Stimulated activated CD8-positive, alpha-beta memory T cell treated with anti-CD3 and anti-CD28 coated beads, Interleukin-7, amount 100 ng/mL, for 1 hour (primary cell): ENCODE measurements at places on chromosomes 16 and 17.
A peak's percentile ranks its signal among the peaks of the same experiment; 100 is the strongest.

DNA sequence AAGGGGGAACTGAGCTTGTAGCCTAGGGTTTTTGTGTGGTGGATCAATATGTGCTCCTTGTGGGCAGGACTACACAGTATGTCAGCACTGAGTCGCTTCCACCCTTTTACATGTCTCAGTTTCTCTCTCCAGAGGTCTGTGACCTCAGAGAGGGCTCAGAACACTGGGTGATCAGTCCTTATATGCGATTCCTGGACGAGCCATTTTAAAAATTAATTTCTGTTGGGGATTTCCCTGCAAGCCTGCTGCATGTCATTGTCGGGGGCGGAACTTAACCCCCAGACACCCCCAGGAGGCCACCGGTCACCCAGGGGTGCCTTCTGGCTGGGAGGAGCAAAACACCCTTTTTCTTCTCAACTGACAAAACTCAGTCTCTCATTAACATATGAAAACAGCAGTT lies 14.1 kb downstream of the DHRS7B start:
- no peak for DNase-seq

- no peak for DNase-seq
These were observed 13.3 kb downstream of the GGA2 start for GRCh38 chr16:23496821-23497542.

GRCh38 chr17:67359960-67360791 lies 6.2 kb downstream of the PSMD12 start:
- no peak for DNase-seq

GRCh38 chr17:47367257-47367656 lies 43.5 kb downstream of the EFCAB13 start:
- no peak for DNase-seq

DNA sequence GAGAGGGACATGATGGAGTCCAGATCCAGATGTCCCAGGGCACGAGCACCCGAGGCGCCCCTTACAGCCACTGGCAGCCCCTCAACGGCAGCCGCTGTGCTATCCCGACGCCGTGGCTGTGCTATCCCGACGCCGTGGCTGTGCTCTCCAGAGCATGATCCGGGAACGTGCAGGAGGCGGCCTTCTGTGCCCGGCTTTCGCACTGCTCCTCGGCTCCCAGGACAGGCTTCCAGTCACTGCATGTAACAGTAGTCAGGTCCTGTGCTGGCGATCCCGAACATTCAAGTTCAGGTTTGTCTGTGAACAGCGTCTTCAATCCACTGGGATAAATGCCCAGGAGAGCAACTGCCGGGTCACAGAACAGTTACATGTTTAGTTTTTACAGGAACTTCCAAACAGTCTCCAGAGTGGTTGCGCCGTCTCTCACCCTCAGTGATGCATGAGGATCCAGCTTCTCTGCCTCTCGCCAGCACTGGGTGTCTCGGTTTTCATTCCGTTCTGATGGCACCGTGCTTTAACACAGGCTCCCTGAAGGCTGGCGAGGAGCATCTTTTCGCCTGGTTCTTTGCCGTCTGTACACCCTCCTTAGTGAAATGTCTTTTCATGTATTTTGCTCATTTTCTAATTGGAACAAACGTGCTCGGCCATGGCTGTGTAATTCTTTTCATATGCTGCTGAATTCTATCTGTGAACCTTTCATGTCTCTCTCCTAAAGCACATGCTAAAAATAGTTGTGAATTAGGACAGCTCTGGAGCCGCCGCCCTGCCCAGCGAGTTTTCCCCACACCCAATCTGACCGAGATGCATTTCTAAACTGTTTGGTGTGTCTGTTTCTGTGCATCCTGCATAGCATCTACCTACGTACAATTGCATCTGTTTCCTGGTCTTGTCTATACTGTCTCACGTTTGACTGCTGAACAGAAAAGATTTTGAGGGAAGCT lies 72.6 kb upstream of the METRNL start:
- no peak for DNase-seq

GRCh38 chr16:50121278-50121677 lies 31.8 kb upstream of the TENT4B start:
- DNase-seq, result no peak

- no peak for DNase-seq
These were observed 63.3 kb downstream of the PECAM1 start for GRCh38 chr17:64327201-64327930.

GRCh38 chr16:10751291-10751697 lies 7.7 kb downstream of the NUBP1 start:
- no peak for DNase-seq

- DNase-seq, result no peak
These were observed 28.5 kb downstream of the DBNDD1 start for GRCh38 chr16:89990799-89991198.

DNA sequence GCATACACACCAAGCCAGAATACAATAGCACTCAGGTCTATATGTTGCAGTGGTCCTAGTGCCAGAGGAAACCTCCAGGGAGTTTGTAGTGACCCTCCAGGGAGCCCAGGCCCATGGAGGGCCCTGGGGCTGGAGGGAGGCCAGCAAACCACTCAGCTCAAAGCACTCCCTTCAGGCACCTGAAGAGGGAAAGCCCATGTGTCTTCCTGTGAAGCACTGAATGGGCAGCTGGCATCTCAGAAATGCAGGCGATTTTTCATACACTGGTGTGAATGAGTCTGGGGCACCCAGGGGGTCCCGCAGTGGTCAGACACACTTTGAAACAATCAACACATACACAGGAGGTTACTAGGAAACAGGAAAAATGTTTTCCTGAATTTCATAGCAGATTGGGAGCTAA lies 12.8 kb downstream of the TBC1D26 start:
- DNase-seq, result no peak

- no peak for DNase-seq
These were observed 226.5 kb upstream of the MPHOSPH6 start for GRCh38 chr16:82396509-82396908.

- DNase-seq, result no peak
These were observed 71.6 kb downstream of the PGS1 start for GRCh38 chr17:78449983-78450595.

DNA sequence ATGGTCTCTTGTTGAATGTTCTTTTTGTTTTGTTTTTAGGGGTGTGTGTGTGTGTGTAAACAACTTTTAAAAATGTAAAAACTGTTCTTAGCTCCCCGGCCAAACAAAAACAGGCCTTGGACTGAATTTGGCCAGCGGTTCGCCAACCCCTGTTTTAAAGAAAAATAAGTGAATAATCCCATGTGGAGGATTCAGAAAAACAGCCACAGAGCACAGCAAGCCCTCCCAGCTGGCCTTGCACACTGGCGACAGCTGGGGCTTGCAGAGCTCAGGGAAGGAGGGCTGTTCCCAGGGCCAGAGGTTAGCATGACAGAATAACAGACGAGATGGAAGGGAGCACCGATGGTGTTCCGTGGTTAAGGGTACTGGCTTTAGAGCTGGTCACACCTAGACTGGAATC lies 39.0 kb downstream of the EMP2 start:
- DNase-seq, result no peak

- no peak for DNase-seq
These were observed 236.4 kb downstream of the PRKCA start for GRCh38 chr17:66538776-66539175.

DNA sequence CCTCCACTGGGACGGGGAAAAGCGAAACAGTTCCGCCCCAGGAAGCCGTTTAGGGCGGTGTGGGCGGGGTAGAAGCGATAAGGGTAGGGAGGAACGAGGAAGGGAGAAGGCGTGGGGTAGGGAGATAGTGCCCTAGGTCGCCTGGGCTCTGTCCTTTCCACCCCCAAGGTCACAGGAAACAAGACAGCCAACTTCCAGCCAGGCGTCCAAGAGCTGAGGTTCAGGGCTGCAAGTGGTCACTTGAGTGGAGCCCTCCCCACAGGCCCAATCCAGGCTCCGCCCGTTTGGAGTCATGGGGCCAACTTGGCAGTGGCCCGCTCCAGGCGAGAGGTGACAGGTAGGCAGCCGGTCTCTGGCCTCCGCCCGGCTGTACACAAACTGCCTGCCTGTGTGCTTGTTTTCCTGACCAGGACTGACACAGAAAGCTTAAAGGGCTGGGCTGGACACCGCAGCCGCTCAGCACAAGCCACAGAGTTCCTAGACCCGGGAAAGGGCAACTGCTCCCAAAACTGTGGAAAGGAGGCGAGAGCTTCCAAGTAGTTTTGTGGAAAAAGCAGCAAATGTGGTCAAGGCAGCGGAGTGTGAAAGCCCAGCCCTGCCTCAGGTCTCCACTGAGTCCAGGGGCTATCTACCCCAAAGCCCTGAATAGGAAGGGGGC lies at the start of gene RILP:
RILP (minus strand) TSS at position 23 of the 658 bp plus-strand sequence. CDS start 62 bp downstream, outside the sequence.
- DNase-seq, result no peak

DNA sequence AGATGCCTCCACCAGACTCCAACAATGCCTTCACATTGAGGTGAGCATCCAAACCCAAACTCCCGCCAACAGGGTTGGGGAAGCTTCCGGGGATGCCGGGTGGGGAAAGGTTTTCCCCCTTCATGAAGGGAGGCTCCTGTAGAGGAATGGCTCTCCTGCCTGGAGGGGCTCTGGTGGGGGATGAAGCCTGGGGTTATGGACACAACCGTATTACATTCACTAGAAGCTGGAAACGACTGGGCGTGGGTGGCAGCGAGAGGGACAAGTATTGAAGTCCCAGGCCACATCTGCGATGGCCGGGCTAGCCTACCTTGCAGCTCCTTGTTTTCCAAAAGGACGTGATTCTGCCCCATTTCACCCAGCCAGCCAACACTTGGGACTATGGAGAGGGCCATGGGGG lies 321.1 kb downstream of the C16orf95 start:
- no peak for DNase-seq

DNA sequence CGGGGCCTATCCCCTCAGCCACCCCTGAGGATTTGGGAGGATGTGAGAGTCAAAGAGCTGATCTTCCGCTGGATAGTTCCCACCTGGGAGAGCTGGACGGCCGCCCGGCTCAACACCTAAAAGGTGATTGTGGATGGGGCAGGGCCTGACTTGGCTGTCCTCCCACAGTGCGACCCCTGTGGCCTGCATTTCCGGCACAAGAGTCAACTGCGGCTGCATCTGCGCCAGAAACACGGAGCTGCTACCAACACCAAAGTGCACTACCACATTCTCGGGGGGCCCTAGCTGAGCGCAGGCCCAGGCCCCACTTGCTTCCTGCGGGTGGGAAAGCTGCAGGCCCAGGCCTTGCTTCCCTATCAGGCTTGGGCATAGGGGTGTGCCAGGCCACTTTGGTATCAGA lies 4.5 kb downstream of the BCL6B start:
- DNase-seq, result no peak

- DNase-seq, result no peak
These were observed 270.9 kb upstream of the FOXF1 start for GRCh38 chr16:86239381-86239780.

DNA sequence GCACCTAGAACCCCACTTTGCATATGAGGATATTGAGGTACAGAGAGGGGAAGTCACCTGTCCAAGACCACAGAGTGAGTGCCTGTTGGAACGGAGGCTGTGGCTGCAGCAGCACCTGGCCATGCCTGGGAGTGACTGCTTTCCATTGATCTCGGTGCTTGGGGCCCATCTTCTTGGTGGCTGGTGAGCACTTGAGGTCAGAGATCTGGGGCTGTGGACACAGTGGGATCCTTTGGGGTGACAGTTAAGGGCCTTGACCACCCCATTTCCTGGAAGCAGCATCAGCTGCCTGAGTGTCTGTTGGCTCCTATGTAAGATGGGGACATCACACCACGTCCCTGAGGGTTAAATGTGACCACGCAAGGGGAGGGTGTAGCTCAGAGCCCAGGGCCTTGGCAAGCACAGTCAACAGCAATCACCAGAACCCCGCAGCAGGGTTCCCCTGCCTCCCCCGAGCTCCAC lies 111.7 kb downstream of the IRF8 start:
- no peak for DNase-seq

- no peak for DNase-seq
These were observed 7.0 kb downstream of the CBFA2T3 start for GRCh38 chr16:88970050-88970449.

- DNase-seq, result no peak
These were observed 95.7 kb upstream of the SOX9 start for GRCh38 chr17:72025113-72025512.

DNA sequence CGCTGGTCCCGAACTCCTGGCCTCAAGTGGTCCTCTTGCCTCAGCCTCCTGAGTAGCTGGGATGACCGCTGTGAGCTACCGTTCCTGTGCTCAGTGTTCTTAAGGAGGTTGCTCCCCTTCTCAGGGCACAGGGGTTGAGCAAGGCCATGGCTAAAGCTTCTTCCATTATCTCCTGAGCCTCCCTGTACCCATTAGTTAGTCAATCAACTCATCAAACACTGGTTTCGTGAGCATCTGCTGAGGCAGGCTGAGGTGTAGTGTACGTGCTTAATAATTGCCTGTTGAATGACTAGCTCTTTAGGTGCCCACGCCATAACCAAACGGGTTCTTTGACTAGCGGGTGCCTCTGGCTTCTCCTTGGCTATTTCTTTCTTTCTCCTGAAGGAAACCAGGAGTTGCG lies 11.7 kb downstream of the SGCA start:
- no peak for DNase-seq

DNA sequence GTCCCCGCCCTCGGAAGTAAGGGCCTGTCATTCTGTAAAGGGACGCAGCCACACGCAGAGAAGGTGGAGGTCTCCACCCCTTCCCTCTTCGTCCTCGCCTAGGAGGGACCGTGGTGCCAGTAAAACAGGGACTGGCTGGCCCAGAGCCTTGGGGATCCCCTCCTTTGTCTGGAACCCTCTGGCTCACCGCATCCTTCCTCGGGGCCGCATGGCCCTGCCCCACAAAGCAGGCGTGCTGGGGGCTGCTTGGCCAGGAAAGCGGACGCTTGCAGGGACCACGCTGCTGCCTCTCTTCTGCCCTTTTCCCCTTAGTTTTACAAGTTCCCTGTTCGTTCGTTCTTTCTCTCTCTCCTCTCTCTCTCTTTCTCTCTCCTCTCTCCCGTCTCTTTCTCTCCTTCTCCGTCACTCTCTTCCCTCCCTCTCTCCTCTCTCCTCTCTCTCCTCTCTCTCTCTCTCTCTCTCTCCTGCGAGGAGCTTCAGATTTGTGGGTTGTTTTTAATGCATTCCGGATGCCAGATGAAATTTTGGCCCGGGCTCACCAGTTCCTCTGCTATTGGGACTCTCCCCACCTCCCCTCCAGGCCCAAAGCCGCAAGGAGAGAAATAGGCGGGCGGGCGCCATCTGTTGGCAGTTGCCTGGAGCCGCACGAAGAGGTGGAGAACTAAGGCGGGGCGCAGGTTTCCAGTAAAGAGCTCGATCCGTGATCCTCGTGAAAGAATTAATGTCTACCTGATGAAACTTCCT lies 35.1 kb upstream of the CDRT4 start:
- DNase-seq, result peak; percentile 29

GRCh38 chr17:58277802-58278595 lies 2.7 kb downstream of the MPO start:
- no peak for DNase-seq

DNA sequence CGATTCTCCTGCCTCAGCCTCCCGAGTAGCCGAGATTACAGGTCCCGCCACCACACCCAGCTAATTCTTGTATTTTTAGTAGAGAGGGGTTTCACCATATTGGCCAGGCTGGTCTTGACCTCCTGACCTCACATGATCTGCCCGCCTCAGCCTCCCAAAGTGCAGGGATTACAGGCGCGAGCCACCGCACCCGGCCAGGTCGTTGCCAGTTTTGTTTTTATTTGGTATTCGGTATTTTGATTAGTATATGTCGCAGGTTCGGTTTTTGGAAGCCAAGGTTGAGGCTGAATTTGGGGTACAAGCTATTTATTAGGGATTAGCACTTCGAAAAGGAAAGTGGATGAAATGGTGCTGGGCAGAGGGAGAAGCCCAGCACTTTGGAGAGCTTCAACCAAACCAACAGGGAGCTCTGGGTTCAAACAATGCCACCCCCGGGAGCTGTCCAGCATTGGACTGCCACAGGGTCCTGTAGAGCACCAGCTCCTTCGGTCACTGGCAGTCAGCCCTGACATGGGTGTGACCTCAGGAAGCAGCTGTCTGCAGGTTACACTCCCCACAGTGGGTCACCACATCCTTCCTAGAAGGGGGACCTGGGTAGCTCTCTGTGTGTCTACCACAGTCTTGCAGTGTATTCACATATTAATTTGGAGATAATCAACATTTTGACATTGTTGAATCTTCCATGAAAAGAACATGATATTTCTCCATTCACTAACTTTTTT lies 1.5 kb upstream of the CLEC10A start:
- DNase-seq, result no peak
